OCI-LY7 (cell line): ENCODE measurements at places on chromosomes 12 and 14. TPM values are rescaled to one million over a fixed set of nuclear protein-coding genes. Genes with fewer than 3 reads are reported as not detected.

RTL1 gene
- not detected in 2 replicates for total RNA-seq

KRT3 gene
- not detected in 2 replicates for total RNA-seq

FGF6 gene
- total RNA-seq = not detected in 2 replicates

RERGL gene
- not detected in 2 replicates for total RNA-seq

AQP5 gene
- total RNA-seq = not detected in 2 replicates

FAM90A1 gene
- not detected in 2 replicates for total RNA-seq

FBXO21 gene
- total RNA-seq = 34.4 and 42.2 TPM in 2 replicates

IL26 gene
- not detected in 2 replicates for total RNA-seq

KMT2D gene
- total RNA-seq = 122 and 129 TPM in 2 replicates

AICDA gene
- total RNA-seq = 38.5 and 55.9 TPM in 2 replicates

BBS10 gene
- total RNA-seq = 5.5 and 6.3 TPM in 2 replicates

ASCL1 gene
- not detected in 2 replicates for total RNA-seq

VDR gene
- total RNA-seq = 1.9 and 2.4 TPM in 2 replicates

HRK gene
- 17.8 and 23.7 TPM in 2 replicates for total RNA-seq

FAM181A gene
- total RNA-seq = not detected in 2 replicates

C12orf50 gene
- total RNA-seq = 0.08 TPM in 1 of 2 replicates, not detected in the other

RIPK3 gene
- 14.5 and 18.8 TPM in 2 replicates for total RNA-seq

SELPLG gene
- 21.0 and 25.3 TPM in 2 replicates for total RNA-seq

TBK1 gene
- total RNA-seq = 29.5 and 30.1 TPM in 2 replicates

KRT6C gene
- not detected in 2 replicates for total RNA-seq

C12orf54 gene
- not detected in 2 replicates for total RNA-seq

C2CD5 gene
- 50.2 and 61.8 TPM in 2 replicates for total RNA-seq

P2RX2 gene
- total RNA-seq = not detected in 2 replicates

ZNF140 gene
- total RNA-seq = 13.1 and 15.7 TPM in 2 replicates

AHNAK2 gene
- 0.09 and 0.61 TPM in 2 replicates for total RNA-seq

AVPR1A gene
- total RNA-seq = not detected in 2 replicates

MANSC4 gene
- not detected in 2 replicates for total RNA-seq

SLC8A3 gene
- total RNA-seq = not detected in 2 replicates
